ENCODE measurements at places on chromosomes 13 and 19. TPM values are rescaled to one million over a fixed set of nuclear protein-coding genes. Genes with fewer than 3 reads are reported as not detected.

NLRP11 gene
- 0.07 TPM for polyA plus RNA-seq

PPFIA3 gene
- polyA plus RNA-seq: 2.1 TPM

MAG gene
- polyA plus RNA-seq: 0.30 TPM

PSG1 gene
- polyA plus RNA-seq: not detected

SPINT2 gene
- polyA plus RNA-seq: 49.1 TPM

CPT1C gene
- 0.19 TPM for polyA plus RNA-seq

F10 gene
- not detected for polyA plus RNA-seq

GRCh38 chr13:30042272-30042671, 191.9 kb upstream of the UBL3 start:
- DNase-seq: no peak

- DNase-seq: no peak
Observed at GRCh38 chr13:29856426-29856825, 6.0 kb upstream of the UBL3 start.

GRCh38 chr19:58548859-58549663, 5.2 kb downstream of the TRIM28 start:
- DNase-seq: peak; percentile 30

GRCh38 chr19:48645620-48646000, 377 bp downstream of the CA11 start:
- no peak for DNase-seq

GRCh38 chr19:16619457-16619856, 8.5 kb downstream of the MED26 start:
- no peak for DNase-seq

- peak; percentile 100 for DNase-seq
Observed at GRCh38 chr19:38849860-38850435, at the start of gene HNRNPL. Gene HNRNPL, minus strand, starts transcription at chr19:38849986. Its CDS starts 20 bp downstream, at chr19:38849966.

DNA sequence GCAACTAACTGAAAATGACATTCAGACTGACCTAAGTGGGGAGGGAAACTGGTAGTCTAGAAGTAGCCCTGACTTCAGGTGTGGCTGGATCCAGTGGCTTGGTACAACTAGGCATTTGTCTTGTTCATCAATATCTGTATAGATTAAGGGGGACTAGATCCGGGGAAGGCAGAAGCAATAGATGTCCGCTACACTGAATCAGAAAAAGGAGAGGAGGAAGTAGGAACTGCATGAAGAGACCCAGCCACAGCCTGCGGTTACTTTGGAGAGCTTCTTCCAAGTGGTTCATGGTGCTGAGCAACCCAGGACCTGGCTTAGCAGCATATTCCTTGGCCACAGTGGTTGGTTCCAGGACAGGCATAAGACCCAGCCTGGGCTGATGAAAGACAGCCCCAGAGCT, 9.9 kb upstream of the PRODH2 start:
- DNase-seq: no peak

GRCh38 chr19:35759697-35760096, 1.7 kb downstream of the PROSER3 start:
- DNase-seq: no peak

DNA sequence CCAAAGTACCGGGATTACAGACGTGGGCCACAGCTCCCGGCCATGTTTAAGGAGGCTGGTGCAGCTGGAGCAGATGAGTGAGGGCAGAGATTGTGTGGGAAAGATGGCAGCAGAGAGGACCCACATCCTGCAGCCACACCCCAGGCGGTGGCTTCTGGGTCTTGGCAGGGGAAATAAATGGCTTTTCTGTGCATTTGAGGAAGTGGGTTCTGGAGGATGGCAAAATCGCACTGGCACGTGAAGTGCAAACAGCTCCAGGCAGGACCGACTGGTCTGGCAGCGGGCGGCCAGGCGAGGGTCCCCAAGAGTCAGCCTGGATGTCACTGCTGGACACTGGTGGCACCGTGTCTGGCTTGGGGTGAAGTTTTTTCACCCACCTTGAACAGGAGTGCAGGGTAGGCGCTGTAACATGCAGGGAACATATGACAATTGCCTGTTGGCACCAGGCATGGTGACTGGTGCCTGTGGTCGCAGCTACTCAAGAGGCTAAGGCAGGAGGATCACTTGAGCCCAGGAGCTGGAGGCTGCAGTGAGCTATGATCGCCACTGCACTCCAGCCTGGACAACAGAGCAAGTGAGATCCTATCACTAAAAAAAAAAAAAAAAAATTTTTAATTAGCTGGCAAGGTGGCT, 8.4 kb downstream of the B3GNT3 start:
- DNase-seq: peak; percentile 57

DNA sequence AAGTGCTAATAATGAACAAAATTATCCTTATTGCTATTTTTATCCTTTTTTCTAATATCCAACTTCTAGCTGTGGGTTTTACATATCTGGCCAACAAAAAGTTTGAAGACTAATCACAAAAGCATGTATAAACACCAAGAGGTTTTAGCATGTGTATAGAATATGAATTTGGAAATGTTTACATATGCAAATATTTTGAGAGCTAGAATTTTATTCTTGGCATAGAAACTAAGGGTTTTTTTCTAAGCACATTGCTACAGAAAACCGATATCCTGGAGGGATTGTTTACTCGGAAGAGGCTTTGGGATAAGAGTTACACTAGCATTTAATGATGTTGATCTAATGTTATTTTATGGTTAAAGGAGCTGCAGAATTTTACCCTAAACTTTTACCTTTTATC, 392.1 kb downstream of the EFNB2 start:
- DNase-seq: no peak

DNA sequence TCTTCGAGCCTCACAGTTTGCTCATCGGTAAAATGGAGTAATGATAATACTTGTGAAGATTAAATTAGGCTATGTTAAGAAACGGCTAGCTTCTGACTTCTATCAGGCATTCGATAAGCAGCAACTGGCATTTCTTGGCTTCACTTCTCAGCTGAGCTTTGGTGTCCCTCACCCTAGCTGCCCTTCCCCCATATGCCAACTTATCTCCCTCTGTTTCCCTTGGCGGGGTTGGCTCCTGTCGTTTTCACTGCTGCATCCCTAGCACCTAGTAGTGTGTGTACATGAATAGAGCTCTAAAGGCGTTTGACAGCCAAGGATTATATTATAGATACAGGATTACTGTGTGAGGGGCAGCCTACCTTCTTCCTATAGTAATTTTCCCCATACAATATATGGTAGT, 97.5 kb downstream of the TNFSF11 start:
- no peak for DNase-seq

DNA sequence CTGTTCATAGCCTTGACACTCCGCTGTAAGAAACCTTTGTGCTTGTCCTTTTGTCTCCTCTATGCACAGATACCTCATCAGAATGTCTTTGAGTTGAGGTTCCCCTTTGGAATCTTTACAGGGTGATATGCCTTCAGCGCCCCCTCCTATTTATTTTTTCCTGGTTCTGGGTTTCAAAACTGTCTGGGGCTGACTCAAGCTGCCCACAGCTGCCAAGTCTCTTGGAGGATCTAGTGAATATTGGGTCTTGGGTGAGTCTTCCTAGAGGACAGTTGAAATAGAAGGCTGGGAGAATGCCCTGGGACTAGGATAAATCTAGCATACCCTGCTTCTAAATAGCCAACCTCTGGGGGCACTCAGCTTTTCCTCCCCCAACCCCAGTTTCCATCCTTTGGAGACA, 930 bp downstream of the ZNF136 start:
- no peak for DNase-seq

DNA sequence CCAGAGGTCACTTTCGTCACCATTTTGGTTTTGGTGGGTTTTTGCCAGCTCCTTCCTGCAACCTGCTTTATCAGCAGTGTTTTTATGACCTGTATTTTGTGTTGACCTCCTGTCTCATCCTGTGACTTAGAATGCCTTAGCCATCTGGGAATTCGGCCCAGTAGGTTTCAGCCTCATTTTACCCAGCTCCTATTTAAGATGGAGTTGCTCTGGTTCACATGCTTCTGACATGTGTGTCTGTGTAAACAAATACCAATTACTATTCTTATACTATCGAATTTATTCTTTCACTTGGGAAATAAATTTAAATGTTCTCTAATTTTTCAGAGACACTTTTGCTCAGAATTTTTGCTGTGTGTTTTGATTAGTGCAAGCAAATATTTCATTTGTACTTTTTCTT, 1370.3 kb upstream of the MIR17HG start:
- DNase-seq: no peak

DNA sequence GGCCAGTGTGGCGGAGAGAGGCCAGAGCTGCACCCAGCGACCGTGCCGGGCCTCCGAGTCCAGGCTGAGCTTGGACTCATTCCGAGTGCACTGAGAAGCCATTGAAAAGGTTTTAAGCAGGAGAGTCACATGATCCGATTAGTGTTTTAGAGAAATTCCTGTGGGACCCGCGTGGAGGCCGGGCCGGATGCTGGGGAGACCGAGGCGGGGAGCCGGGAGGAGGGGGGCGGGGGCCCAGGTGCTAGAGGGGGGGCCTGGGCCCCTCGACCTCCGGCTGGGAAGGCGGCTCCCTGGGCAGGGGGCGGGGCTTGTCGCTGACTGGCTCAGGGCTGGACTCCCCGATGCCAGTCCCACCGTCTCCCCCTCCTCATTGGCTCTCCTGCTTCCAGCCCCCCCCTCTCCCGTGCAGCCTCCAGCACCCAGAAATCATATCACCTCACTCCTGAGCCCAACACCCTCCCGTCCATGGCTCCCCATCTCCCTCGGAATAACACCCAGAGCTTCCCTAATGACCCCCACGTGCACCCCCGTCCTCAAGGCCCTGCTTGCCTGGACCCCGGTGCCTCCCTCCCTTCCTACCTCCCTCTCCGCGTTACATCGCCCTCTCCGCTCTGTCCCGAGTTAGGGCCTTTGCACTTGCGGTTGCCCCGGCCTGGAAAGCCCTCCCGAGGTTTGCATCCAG, 5.2 kb upstream of the ZNF579 start:
- peak; percentile 56 for DNase-seq

- no peak for DNase-seq
Observed at GRCh38 chr13:33213797-33214196, 71.8 kb downstream of the STARD13 start.

- DNase-seq: no peak
Observed at GRCh38 chr19:6767081-6767356, 216 bp downstream of the SH2D3A start.

DNA sequence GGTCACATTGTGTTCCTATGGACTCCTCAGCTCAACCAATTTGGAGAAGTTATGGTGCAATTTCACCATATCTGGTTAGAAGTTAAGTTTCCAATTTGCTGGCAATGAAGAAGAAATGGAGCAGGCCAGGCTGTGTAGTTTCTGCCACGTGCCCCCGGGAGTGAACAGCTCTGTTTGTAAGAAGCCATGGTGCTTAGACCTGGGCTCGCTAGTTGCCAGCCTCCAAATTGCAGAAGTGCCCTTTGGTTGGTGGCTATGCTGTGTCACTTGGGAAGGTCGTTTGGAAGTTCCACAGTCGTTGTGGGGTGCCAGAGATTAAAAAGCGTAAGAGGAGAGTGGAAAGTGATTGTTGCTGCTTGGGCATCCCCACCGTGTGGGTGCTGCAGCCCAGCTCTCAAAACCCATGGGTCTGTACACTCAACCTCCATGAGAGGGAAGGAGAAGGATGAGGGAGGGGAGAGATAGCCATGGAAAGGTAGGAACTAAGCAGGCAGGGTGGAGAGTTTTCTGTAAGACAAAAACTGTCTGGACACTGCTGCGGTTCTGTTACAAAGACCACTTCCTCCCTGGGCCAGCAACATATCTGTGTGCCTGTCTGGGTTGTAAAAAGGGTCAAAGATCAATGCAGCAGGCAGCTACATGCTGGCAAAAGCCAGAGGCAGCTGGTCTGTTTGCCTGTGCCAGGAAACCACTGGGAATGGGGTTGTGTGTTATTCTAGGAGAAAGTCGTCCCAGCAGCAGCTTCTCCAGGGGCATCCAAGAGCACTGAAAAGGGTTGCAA, 10.8 kb downstream of the ALOX5AP start:
- DNase-seq: no peak

DNA sequence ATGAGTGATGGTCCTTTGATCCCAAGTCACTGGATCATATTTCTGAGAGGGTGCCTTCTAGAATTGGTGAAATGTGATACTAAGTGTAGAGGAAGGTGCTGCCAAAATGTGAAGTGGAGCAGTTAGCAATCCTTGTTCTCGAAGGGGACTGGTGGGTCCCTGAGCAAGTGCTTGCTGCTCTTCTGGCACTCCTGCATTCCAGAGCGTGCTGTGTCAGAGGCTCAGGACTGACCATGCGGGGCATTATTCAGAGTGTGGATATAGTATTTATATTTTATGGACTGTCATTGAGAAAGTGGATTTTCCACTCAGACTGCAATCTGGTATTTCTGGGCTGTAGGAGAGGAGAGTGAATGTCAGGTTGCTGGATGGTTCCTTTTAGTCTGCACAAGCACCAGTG, 152.6 kb upstream of the KL start:
- no peak for DNase-seq

DNA sequence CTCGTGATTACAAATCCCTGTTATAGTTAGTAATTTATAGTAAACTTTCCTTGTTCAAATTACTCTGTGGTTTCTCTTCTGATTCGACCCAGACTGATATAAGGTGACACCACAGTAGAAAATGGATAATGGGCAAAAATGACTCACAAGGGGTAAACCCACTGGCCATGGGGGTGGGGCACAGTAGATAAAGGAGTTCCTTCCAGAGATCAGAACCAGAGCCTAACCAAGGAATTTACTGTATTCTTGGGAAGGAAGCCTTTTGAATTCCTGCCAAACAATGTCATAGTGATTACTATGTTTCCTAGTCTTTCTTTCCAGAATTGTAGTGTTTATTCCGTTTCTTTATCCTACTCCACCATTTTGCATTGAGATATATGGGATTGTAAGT, 21.9 kb downstream of the MIR17HG start:
- no peak for DNase-seq

GRCh38 chr13:113927661-113928581, 46.0 kb downstream of the C13orf46 start:
- DNase-seq: no peak

- no peak for DNase-seq
Observed at GRCh38 chr19:53878776-53879139, 3.2 kb upstream of the PRKCG start.

- DNase-seq: peak; percentile 75
Observed at GRCh38 chr19:888581-889385, 4.2 kb downstream of the MED16 start.

- DNase-seq: peak; percentile 32
Observed at GRCh38 chr13:46556418-46556779, 3.4 kb downstream of the LRCH1 start.

DNA sequence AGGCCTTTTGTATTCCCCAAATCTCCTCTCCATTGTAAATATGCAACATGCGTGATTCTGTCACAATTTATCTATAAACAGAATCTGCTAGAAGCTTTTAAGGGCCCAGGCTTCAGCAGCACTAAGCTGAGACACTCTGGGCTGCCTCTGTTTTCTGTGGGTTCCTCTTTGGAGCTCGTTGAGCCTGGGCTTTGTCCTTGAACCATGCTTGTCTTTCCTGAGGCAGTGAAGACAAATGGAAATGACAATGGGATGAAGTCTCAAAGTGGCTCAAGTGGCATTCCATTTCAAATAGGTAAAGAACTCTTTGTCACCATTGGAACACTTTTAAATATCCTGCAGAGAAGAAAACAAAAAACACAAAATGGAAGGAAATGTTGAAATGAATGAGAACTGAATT, 40.3 kb downstream of the RASL11A start:
- DNase-seq: no peak

DNA sequence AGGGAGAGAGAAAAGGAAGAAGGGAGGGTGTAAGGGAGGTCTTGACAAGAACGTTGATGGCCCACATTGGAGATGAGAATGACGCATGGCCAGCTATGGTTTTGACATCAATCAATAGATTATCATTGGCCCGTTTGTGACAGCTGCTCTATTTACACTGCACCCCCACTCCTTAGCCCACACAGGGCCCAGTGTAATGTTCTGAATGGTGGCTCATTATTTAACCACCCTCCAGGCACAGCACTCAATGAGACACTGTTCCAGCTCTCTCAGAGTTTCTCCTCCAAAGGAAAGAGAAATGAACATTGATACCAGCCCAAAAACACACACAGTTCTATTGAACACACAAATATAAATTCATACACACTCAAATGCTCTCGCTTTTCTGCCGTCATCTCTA, 173.0 kb upstream of the IPO5 start:
- no peak for DNase-seq
